ENCODE measurements at places on chromosomes 4 and X.

DNA sequence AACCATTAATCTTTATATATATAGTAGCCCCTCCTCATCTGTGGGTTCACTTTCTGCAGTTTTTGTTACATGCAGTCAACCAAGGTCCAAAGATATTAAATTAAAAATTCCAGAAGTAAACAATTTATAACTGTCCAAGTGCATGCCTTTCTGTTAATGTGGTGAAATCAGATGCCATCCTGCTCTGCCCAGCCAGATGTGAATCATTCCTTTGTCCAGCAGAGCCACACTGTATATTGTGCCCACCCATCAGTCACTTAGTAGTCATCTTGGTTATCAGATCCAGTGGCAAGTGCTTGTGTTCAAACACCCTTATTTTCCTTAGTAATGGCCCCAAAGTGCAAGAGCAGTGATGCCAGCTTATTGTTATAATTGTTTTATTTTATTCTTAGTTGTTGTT lies 17.2 kb upstream of the PRDM5 start:
- DNase-seq = no peak

DNA sequence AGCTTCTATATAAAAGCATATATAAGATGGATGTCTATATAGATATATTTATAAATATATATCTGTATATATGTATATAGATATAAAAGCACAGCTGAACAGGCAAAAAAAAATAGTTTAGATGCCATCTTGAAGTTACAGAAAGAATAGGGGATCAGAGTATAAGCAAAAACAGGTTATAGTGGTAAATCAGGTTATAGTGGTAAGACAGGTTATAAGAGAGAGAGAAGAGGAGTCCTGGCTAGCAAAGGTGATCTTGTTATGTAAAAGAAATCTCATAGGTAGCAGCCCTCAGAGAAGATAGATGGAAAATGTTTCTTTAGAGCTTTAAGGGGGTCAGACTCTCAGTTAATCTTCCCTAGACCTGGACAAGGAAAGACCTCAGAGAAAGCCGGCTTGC lies 1263.1 kb downstream of the PCDH7 start:
- no peak for DNase-seq

- DNase-seq = no peak
These were observed 100.4 kb downstream of the WFS1 start for GRCh38 chr4:6369924-6370645.

DNA sequence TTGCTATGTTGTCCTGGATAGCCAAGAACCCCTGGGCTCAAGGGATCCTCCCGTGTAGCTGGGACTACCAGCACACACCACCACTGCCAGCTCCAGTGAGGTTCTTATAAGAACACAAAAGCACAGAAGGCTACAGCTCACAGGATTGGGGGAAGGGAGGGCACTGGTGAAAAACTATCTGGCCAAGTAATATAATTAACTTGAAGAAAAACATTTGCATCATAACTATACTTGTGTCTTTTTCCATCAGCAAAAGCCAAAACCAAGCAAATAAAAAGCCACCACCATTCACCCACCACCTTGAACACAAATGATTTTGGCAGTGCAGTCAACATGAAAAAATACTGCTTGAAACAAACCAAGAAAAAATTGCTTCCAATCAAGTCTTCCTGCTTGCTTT lies 188.2 kb downstream of the MAML3 start:
- DNase-seq = no peak

DNA sequence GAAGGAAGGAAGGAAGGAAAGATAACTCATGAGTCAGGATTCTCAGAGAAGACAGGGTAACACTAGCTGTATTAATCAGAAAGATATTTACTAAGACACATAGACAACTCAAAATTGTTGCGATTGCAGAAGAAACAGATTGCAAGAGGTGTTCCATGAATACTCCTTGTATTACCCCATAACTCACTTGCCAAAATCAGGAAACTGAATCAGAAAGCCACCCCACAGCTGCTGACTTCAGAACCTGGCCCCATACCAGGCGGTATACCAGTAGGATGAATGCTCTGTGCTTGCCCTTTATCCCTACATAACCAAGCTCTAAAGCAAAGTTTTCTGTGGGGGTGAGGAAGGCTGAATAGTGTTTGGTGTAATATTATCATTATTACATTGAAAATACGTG lies 468.5 kb downstream of the IQCM start:
- DNase-seq = no peak

Data from HuH-7.5 (cell line).